Gastroesophageal sphincter (tissue), 4 donors: ENCODE measurements at places on chromosomes 3 and 15. TPM values are rescaled to one million over a fixed set of nuclear protein-coding genes. Genes with fewer than 3 reads are reported as not detected.

DNA sequence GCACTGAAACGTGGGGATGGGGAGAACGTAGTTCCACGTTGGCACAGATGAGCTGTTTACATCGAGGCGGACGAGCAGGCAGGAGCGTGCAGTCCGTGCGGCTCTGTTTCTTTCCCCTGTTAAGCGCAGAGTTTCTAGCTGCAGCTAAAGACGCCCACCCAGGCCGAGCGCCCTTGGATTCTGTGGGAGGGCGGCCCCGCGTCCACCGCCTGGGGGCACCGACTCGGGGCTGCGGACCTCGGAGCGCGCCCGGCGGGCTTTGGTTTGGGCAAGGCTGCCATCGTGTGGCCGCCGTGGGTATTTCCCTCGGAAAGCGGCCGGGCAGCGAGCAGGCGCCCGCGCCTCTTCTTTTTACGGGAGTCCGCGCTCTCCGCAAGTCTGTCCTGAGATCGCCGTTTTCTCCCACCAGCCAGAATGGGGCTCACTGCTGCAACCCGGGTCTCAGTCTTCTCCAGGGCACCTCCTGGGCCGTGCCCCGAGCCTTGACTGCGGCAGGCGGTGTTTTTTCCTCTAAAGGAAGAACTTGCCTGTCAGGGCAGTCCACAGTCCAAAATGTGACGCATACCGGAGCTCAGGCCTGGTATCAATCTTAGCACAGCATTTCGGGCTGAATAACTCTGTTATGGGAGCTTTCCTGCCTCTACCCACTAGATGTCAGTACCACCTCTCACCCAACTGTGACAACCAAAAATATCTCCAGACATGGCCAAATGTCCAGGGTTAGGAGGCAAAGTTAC, 219.9 kb upstream of the IGF1R start:
- H3K27ac ChIP-seq: peak overlapping the region; percentile 76
- peaks cover 3% of the 10 kb centered on the region for H3K27me3 ChIP-seq
- peak; percentile 83 for ATAC-seq
- H3K4me1 ChIP-seq: peaks cover 21% of the 10 kb centered on the region

DNA sequence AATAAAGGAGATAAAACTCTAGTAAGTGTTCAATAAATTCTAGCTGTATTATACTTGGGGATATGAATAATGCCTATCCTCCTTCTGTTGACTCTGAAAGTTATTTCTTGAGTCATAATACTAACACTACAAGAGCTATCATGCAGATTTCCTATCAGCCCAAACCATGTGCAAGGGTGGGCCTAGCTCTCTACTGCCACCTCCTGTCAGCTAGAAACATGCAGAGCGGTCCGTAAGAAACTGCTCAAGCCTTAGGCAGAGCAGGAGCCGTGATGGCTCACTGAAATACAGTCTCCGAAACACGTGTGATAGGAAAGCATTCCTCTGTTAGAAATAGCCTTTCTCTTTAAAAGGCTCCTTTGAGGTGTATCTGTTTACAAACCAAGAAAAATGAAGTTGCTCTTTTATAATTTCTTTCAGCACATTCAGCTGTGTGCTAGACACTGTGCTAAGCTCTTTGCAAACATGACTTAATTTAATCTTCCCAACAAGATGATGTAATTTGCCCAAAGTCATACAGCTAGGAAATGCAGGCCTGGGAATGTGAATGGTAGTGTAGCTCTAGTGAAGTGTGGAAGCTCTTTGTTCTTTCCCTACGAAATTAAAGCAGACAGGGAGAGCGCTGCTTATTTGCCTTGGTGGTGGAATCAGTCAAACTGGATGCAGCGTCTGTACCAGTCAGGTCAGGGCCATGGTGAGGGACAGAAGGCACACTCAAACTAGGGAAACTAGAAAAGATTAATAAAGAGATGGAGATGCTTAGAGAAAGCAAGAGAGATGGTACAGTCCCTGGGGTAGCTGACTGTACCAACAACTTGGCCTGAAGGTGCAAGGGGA, 43.1 kb downstream of the MTHFS start:
- no peak overlapping the region for H3K4me3 ChIP-seq
- H3K27ac ChIP-seq: no peak overlapping the region
- H3K4me1 ChIP-seq: no peaks in the 10 kb centered on the region
- no peaks in the 10 kb centered on the region for H3K27me3 ChIP-seq

The ADAMTS17 gene
- 13.5 TPM for total RNA-seq

The TEX264 gene
- 43.9 TPM for total RNA-seq

GRCh38 chr3:27279123-27279522, 90.1 kb downstream of the NEK10 start:
- H3K27ac ChIP-seq: no peak overlapping the region
- H3K36me3 ChIP-seq: no peaks in the 10 kb centered on the region
- no peaks in the 10 kb centered on the region for H3K4me1 ChIP-seq

DNA sequence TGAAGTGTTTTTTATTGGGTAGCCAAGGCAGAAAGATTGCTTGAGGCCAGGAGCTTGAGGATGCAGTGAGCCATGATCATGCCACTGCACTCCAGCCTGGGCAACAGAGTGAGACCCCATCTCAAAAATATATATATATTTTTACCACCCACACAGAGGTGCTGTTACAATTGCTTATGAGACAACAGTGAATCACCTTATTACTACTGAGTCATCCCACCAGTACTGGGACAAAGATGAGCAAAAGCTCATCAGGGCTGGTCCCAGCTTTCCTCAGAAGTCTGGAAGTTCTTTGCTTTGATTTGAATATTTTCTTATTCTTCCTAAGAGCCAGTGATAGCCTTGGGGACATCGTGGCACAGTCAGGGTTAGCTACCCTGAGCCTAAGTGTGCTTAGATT, 207.7 kb downstream of the SOX2 start:
- H3K36me3 ChIP-seq: no peaks in the 10 kb centered on the region
- no peaks in the 10 kb centered on the region for H3K27me3 ChIP-seq
- no peak for ATAC-seq

DNA sequence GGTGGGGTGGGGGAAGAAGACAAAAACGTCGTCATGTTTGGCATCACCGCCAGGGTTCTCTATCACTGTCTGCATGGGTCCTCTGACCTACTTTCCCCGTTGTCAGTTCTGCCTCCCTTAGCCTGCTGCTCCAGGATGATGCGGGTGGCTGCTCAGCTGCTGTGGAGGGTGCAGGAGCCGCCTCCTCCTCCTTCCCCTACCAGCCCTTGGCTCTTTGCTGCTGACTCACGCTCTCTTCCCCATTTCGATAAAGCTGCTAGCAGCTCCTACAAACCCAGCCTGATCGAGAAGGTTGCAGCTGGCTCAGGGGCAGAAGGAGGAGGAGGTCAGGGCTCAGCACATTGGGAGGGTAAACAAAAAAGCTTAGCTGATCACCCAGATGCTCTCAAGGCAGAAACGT, 49.5 kb upstream of the SEC13 start:
- ATAC-seq: no peak
- no peaks in the 10 kb centered on the region for H3K36me3 ChIP-seq
- H3K27ac ChIP-seq: no peak overlapping the region

GRCh38 chr15:45199136-45199810, 11.5 kb upstream of the SHF start:
- H3K27ac ChIP-seq: peak overlapping the region; percentile 95
- H3K4me3 ChIP-seq: peak overlapping the region; percentile 74
- H3K27me3 ChIP-seq: no peaks in the 10 kb centered on the region
- H3K36me3 ChIP-seq: no peaks in the 10 kb centered on the region
- H3K4me1 ChIP-seq: no peaks in the 10 kb centered on the region

DNA sequence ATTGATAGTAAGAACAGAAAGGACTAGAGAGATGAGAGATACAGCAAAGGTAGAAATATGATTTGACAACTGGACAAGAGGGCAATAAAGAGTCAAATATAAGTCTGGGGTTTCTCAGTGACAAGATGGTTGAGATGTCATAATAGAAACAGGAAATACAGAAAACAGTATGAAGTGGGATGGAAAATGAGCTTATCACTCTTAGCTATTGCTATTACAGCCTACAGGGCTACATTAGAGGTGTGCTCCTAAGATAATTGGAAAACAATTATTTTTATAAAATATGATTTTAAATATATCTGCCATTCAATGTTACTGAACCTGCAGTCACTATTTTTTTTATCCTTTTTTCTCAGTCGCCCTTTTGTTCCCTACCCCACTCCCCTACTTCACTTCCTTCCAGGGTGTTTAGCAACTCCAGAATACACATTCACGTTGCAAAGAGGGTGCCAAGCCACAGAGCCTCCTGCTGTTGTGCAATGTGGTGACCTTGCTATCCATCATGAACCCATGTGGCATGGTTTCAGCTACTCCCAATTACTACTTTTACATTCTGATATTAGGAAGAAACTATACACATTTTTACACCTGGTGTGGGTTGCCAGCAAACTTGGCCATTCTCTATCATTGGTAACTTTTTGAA, 6.0 kb downstream of the NRG4 start:
- no peak overlapping the region for H3K4me3 ChIP-seq
- peaks cover 4% of the 10 kb centered on the region for H3K27me3 ChIP-seq
- H3K36me3 ChIP-seq: no peaks in the 10 kb centered on the region
- no peak for ATAC-seq
- no peak overlapping the region for H3K27ac ChIP-seq
